ENCODE measurements at places on chromosomes 16 and 17. TPM values are rescaled to one million over a fixed set of nuclear protein-coding genes. Genes with fewer than 3 reads are reported as not detected.

DNA sequence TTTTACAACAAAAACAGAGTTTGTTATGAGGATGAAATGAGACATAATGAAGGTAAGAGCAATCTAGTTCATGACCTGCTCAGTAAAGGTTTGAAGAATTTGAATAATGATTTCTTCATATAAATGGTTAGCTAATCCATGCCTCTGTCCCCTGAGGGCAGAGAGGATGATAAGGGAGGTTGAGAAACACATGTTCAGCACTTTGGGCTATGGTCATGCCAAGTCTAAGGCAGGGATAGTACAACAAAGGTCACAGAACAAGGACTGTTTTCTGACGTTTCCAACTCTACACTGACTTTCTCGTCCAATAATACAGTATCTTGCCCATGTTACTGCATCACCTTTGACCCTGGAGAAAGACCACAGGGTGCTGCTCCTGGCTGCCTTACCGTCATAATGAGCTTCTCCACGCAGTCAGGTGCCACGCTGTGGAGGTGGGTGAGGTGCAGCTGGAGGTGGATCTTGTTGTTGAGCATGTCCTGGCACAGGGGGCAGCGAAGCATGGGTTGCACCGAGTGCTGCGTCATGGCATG, 236.7 kb downstream of the ZFHX3 start:
- peaks cover 3% of the 10 kb centered on the region for H3K27me3 ChIP-seq
- no peak for DNase-seq
- H3K4me3 ChIP-seq = no peak overlapping the region
- H3K4me1 ChIP-seq = no peaks in the 10 kb centered on the region
- no peaks in the 10 kb centered on the region for H3K36me3 ChIP-seq
- H3K27ac ChIP-seq = no peak overlapping the region

DNA sequence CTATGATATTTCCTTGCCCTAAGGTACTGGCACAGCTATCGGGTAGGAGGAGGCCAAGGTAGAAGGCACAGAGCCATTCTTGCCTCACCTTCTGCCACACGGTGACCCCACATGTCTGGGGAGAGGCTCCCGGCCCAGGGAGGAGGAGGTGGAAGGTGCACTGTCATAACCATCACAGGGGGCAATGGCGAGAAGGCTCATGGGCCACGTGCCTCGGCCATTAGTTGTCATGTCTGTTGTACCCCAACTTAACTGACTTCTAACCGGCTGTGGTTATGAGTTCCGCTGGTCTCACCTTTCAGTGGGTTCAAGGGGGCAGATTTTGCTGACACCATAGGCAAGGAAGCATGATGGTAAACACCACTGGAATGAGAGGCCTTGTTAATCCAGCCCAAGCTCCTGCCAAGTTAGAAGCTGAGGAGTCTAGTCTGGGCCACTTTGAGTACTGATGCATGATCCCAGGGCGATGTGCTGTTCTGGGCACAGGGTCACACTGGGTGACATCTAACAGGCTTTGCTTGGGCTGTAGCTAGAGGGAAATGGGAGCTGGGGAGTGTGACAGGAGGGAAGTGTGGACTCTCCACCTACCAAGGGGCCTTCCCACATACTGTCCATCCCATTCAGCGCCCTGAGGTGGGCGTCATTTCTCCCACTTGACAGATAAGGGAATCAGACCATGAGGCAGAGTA, 39.6 kb downstream of the HLF start:
- no peaks in the 10 kb centered on the region for H3K27me3 ChIP-seq
- no peaks in the 10 kb centered on the region for H3K4me1 ChIP-seq
- DNase-seq = no peak
- H3K4me3 ChIP-seq = no peak overlapping the region

GRCh38 chr17:76239538-76240274, 587 bp downstream of the RNF157 start:
- H3K4me1 ChIP-seq = peaks cover 70% of the 10 kb centered on the region
- H3K27me3 ChIP-seq = no peaks in the 10 kb centered on the region
- peaks cover 8% of the 10 kb centered on the region for H3K36me3 ChIP-seq
- DNase-seq = no peak
- peak overlapping the region; percentile 78 for H3K4me3 ChIP-seq

GRCh38 chr16:53814801-53815200, 110.8 kb downstream of the FTO start:
- peaks cover 38% of the 10 kb centered on the region for H3K36me3 ChIP-seq
- H3K4me1 ChIP-seq = peaks cover 6% of the 10 kb centered on the region
- DNase-seq = no peak
- no peaks in the 10 kb centered on the region for H3K27me3 ChIP-seq
- H3K27ac ChIP-seq = no peak overlapping the region

DNA sequence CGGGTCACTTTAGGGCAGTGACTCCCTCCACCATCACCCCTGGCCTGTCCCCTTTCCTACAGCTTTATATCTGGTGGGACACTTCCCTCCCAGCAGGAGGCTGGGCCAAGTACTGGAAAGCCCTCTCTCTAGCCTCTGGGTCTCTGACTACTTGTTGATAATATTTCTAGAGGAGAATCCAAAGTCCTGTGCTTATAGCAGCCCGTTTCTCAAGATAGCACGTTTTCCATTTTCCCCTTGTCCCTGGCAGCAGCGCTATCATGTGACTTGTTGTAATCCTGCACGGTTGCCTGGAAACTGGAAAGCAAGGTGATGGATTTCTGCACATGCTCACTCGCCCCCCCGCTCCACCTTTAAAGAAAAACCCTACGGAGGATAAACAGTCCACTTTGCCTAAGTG, 3.3 kb upstream of the AXIN2 start:
- H3K4me1 ChIP-seq = peaks cover 18% of the 10 kb centered on the region
- DNase-seq = no peak
- no peak overlapping the region for H3K27ac ChIP-seq
- H3K4me3 ChIP-seq = no peak overlapping the region

GRCh38 chr17:65158041-65158440, 20.9 kb downstream of the RGS9 start:
- no peak overlapping the region for H3K4me3 ChIP-seq
- no peak overlapping the region for H3K27ac ChIP-seq
- DNase-seq = no peak
- peaks cover 6% of the 10 kb centered on the region for H3K4me1 ChIP-seq

DNA sequence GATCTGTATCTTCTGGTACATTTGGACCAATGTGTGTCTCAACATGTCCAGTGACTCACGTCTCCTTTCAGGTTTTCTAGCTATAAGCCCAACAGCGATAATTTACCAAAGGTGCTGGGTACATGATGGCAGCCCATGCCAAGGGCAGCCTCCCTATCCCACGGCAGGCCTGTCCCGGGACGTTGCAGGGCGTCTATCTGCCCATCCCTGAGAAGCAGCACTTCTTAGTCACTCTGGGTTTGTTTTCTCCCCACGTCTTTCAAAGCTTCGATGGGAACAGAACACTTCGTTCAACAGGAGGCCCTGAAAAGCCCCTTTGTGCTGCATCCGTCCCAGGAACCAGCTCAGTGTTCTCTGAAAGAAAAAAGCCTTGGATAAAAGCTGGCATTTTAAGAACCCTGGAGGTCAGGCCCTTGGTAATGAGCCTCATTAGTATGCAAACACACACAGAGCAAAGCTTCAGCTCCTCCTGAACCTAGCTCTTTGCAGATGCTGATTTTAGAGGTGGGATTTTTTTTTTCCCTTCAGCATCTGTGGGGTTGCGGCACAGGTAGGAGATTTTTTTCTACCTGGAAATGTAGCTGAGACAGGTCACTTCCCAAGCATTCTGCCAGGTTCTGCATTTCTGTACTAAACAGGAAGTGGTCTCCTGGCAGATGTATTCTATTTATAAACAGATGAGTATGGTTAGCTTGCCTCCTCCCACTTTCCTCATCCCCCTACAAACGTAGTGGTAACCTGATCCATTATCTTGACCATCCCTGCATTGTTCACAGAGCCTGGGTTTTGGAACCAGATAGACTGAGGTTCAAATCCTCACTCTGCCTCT, 17.5 kb upstream of the MT4 start:
- peaks cover 17% of the 10 kb centered on the region for H3K4me1 ChIP-seq
- H3K27ac ChIP-seq = no peak overlapping the region
- DNase-seq = no peak
- no peak overlapping the region for H3K4me3 ChIP-seq
- no peaks in the 10 kb centered on the region for H3K27me3 ChIP-seq
- H3K36me3 ChIP-seq = no peaks in the 10 kb centered on the region

GRCh38 chr16:85313526-85314301, 201.4 kb upstream of the CIBAR2 start:
- H3K4me1 ChIP-seq = peaks cover 30% of the 10 kb centered on the region
- DNase-seq = no peak
- H3K36me3 ChIP-seq = no peaks in the 10 kb centered on the region
- H3K4me3 ChIP-seq = no peak overlapping the region
- no peak overlapping the region for H3K27ac ChIP-seq

- H3K27me3 ChIP-seq = peaks cover 35% of the 10 kb centered on the region
- no peak overlapping the region for H3K27ac ChIP-seq
- no peak for DNase-seq
- H3K36me3 ChIP-seq = no peaks in the 10 kb centered on the region
- no peaks in the 10 kb centered on the region for H3K4me1 ChIP-seq
- no peak overlapping the region for H3K4me3 ChIP-seq
Observed at GRCh38 chr17:79601604-79602424, 9.0 kb downstream of the RBFOX3 start.

The NHERF2 gene
- total RNA-seq = 1.5 TPM

The CRYBA1 gene
- total RNA-seq = not detected

The CCDC102A gene
- 7.7 TPM for total RNA-seq

The KRTAP16-1 gene
- total RNA-seq = not detected

Measured in activated naive CD4-positive, alpha-beta T cell treated with anti-CD3 and anti-CD28 coated beads for 36 hours (primary cell).